ENCODE measurements at places on chromosomes 5 and 9.

DNA sequence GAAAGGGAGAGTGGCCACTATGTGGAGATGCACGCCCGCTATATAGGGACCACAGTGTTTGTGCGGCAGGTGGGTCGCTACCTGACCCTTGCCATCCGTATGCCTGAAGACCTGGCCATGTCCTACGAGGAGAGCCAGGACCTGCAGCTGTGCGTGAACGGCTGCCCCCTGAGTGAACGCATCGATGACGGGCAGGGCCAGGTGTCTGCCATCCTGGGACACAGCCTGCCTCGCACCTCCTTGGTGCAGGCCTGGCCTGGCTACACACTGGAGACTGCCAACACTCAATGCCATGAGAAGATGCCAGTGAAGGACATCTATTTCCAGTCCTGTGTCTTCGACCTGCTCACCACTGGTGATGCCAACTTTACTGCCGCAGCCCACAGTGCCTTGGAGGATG lies 19.8 kb downstream of the RGMB start:
- DNase-seq = no peak

GRCh38 chr9:38016375-38017135 lies 52.5 kb downstream of the SHB start:
- no peak for DNase-seq

DNA sequence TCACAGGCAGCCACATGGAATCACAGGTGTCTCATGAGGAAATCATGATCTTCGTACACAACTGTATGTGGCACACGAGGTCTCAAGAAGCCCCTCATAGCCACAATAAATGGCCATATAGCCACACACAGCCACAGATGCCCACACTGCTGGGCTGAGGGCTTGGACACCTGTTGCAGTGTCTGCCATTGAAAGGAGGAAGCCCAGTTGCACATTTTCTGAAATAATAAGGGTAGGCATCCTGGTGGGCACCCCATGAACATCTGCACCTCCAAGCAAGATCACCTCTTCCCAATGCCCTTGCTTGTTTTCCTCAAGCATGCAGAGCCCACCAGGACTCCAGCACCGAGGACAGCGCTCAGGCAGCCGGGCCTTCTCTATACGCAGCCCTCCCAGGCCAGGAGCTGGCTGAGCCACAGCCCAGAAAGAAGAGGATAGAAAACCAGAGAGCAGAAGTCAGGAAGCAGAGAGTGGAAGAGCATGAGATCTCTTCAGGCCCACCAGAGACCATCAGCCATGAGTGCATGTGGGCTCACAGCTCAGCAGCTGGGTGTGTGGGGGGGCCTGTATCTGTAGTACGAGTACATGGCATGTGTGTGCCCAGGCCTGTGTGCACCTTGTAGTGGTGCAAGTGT lies 1.0 kb upstream of the ACSL6 start:
- DNase-seq = peak; percentile 87

DNA sequence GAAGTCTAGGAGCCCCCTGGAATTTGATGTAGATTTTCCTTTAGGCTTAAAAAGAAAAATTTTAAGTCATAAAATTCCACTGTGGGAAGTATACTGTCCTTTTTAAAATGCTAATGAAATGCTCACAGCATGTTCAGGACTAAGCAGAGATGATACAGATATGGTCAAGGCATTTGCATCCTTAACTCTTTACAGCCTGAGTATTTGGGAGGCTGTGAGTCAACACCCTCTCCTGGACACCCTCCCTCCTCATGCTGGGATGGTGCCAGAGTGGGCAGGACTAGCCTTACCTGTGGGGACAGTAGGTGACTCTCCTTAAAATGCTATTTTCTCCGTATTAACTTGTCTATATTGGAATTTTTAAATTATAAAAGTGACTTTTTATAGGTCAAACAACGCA lies 197.4 kb upstream of the ELL2 start:
- no peak for DNase-seq

- no peak for DNase-seq
Observed at GRCh38 chr5:132714456-132715307, 22.7 kb downstream of the KIF3A start.

DNA sequence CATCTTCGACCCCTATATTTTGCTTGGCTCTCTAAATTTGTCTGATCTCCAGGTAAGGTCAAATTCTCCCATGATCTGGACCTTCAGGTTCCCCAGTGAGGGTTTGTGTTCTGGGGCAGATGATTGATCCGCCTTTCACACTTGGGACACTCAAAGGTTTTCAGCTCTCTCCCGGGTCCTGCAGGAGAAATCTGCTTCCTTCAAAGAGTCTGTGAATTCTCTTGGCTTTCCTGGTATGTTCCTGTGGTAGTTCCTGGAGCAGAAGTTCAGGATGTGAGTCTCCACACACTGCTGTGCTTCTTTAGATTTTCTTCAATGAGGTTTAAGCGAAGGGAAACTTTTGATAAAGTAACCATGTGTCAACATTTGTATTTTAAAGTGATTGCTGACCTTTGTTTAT lies 318.0 kb downstream of the TAF11L14 start:
- no peak for DNase-seq
